ENCODE measurements at places on chromosomes 3 and 15.

- peak; percentile 42 for DNase-seq
These were observed 158.7 kb downstream of the USP13 start for GRCh38 chr3:179811321-179812095.

DNA sequence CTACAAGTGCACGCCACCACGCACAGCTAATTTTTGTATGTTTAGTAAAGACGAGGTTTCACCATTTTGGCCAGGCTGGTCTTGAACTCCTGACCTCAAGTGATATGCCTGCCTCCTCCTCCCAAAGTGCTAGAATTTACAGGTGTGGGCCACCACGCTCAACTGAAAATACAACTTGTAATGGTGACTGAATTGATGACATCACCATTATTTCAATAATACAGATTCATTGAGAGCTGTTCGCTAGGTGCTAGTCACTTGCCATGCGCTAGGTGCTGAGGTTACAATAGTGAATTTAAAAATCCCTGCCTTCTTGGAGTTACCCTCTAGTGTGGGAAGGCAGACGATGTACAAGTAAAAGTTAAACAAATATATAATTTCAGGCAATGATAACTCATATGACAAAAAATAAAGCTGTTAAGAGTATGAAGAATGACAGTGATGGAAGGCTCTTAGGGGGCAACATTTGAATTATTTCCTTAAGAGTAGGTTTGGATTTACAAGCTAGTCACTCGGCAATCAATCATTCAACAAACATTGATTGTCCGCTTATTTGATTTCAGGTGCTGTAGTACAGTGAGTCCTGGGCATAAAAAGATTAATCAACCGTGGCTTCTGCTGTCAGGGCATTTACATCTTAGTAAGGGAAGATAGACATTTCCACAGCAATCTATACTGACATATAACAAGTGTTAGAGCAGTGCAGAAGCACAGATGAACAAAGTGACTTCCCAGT is 9.1 kb upstream of the PPARG start:
- DNase-seq, result no peak

GRCh38 chr3:57141719-57142410 is 23.3 kb downstream of the IL17RD start:
- no peak for DNase-seq

- no peak for DNase-seq
These were observed 7.7 kb upstream of the ZXDC start for GRCh38 chr3:126483321-126483761.

DNA sequence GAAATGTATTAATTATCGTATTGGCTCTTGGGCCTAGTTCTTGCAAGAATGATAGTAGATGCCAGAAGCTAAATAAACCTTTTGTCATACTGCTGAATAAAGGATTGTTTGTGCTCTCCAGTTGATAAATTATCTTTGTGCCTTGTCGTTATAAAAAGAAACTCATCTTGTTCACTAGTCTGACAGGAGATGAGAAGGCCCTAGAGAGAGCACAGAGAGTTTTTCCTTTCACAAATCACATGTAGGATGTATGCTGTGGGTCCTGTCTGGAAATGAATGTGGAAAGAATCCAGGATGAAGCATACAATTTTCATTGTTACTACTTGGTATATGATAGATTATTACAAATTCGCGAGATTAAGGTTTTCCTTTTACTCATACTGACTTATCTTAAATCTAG is 113.0 kb downstream of the NLGN1 start:
- no peak for DNase-seq

GRCh38 chr15:100132309-100132708 is 209.5 kb downstream of the ADAMTS17 start:
- no peak for DNase-seq

- DNase-seq, result no peak
These were observed 23.2 kb downstream of the CYFIP1 start for GRCh38 chr15:22956978-22957260.

DNA sequence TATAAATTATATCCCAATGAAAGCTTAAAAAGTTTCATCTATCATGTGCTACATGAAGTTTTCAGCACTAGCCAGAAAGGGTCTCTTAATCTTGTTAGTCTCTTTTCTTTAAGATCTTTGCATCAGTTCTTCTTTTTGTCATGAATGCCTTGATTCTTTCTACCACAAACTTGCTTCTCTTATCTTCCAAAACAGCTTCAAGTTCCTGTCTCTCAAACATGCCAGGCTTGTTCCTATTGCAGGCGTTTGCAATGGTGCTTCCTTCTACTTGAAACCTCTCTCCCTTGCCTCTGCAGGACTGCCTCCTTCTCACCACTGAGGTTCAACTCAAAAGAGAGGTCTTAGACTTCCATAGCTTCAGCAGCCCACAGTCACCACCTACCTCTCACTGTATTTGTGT is 104.3 kb upstream of the FRMD4B start:
- DNase-seq, result no peak

DNA sequence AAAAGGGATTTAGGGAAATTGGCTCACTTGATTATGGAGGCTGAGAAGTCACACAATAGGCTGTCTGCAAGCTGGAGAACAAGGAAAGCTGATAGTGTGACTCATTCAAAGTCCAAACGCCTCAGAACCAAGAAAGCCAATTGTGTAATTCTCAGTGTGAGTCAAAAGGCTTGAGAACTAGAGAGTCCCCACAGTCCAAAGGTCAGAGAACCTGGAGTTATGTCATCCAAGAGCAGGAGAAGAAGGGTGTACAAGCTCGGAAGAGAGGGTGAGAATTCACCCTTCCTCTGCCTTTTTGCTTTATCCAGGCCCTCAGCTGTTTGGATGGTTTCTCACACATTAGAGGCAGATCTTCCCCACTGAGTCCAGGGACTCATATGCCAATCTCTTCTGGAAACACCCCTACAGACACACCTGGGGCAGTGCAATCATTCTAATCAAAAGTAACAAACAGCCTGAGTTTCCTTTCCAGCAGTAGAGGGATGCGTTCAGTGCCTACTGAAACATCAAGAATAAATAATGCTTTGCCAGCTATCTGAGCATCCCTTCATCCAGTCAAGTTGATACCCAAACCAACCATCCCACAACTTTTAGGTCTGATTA is 271.5 kb downstream of the SATB1 start:
- peak; percentile 8 for DNase-seq

- no peak for DNase-seq
These were observed 6.3 kb downstream of the CLK3 start for GRCh38 chr15:74621936-74622335.

DNA sequence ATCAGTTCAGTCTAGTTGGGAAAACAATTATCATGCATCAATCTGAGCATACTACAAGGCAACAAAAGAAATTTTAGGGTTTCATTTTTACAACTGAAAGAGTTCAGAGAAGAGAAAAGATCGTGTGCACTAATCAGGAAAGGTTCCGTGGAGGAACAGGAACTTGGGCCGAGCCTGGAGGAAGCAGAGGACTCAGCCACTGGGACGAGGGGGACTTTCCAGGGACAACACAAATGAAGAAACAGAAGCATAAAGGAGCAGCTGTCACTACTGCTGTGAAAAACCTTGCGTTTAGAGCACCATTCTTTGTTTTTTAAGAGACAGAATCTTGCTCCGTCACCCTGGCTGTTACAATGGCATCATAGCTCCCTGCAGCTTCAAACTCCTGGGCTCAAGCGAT is 60.5 kb downstream of the MYO1E start:
- DNase-seq, result no peak

- DNase-seq, result no peak
These were observed 95.5 kb upstream of the PRR23E start for GRCh38 chr3:127097481-127097880.

- DNase-seq, result no peak
These were observed 64.3 kb upstream of the GOLGA8B start for GRCh38 chr15:34647569-34648293.

DNA sequence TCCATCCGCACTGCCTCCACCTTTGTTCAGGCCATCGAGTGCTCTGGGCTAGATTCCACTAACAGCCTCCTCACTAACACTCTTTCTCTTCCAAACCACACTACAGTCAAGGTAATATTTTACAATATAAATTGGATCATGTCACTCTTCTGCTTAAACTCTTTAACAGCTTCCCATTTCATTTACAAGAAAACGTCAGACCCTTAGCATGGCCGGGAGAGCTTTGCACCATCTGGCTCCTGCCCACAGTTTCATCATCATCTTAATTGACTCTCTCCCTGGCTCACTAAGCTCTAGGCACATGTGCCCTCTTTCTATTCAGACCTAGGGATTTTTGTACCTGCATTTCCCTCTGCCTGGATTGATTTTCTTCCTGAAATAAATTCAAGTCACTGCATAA is 354.7 kb downstream of the FGF12 start:
- no peak for DNase-seq

GRCh38 chr3:102225407-102226132 is 209.2 kb upstream of the ZPLD1 start:
- DNase-seq, result peak; percentile 21

DNA sequence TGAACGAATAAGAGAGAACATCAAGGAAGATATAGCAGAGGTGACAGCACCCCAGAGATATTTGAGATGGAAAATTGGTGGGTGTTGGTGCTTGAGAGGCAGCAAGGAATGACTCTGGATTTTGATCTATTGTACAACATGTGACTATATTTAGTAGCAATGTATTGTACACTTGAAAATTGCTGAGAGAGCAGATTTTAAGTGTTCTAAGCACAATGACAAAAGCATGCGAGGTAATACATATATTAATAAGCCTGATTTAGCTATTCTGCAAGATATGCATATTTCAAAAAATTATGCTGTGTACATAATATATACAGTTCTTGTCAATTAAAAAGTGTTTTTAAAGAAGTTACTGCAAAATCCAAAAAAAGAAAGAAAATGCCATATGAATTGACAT is 194.3 kb downstream of the SLC9A9 start:
- DNase-seq, result no peak

- no peak for DNase-seq
These were observed 25.7 kb downstream of the LIPC start for GRCh38 chr15:58457466-58457965.

DNA sequence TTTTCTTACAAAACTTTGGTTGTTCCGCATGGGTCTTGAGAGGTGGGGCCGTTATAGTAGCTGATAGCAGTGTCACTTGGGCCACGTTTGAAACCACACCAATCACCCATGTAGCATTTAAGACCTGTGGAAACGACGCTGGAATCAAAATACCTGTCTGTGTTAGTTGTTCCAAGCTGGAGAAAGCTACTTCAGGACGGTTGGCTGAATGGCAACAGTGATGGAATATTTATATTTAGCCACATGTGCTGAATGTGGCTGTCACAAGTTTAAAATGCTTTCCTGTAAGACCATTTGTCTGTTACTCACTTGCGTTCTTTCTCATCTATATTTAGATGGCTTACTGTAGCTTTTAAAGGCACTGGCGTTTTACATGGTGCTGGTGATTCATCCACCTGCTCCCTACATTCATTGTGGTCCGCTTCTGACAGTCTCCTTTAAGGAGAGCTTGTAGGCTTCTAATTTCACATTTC is 1.4 kb downstream of the DNAJA4 start:
- no peak for DNase-seq

- no peak for DNase-seq
These were observed 418.2 kb downstream of the CNTN4 start for GRCh38 chr3:2516762-2517441.

DNA sequence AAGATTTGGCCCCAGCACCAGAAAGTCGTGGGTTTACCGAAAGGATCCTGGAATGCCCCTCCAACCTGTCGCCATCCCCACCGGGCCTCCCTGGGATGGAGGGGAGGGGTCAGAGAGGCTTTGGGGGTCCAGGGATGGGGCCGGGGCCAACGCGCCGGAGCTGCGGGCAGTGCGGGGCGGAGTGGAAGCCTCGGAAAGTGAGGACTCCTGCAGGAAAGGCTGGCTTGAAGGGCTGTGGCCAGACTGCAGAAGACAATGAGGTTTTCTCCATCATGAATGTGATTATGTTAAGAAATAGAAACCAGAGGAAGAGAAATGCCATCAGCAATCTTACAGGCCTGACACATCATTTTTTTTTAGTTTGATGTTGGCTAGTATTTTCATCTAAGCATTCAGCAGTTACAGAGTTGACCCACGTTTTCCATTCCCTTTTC is 738 bp downstream of the YEATS2 start:
- peak; percentile 46 for DNase-seq

- DNase-seq, result no peak
These were observed 546 bp downstream of the CISH start for GRCh38 chr3:50610992-50611463.

GRCh38 chr3:16319723-16320122 is 54.7 kb downstream of the OXNAD1 start:
- no peak for DNase-seq

DNA sequence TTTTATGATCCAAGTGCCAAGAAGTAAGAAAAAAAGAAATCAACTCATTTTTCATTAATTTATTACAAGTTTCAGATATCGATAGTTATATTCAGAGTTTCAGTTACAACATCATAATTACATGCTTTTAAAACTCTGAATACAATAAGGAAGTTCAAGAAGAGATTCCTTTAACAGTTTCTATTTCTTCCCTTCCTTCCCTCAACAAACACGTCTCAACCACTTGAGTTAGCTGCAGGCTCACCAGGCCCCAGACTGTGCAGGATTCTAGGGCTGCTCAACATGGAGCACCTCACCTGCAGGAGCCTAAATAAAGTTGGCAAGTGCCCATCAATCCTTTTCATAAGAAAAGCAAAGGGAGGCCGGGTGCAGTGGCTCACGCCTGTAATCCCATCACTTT is 79.2 kb upstream of the FNDC3B start:
- no peak for DNase-seq

All from neuronal stem cell (in vitro differentiated cells).